ENCODE measurements at places on chromosomes 5 and 9.

DNA sequence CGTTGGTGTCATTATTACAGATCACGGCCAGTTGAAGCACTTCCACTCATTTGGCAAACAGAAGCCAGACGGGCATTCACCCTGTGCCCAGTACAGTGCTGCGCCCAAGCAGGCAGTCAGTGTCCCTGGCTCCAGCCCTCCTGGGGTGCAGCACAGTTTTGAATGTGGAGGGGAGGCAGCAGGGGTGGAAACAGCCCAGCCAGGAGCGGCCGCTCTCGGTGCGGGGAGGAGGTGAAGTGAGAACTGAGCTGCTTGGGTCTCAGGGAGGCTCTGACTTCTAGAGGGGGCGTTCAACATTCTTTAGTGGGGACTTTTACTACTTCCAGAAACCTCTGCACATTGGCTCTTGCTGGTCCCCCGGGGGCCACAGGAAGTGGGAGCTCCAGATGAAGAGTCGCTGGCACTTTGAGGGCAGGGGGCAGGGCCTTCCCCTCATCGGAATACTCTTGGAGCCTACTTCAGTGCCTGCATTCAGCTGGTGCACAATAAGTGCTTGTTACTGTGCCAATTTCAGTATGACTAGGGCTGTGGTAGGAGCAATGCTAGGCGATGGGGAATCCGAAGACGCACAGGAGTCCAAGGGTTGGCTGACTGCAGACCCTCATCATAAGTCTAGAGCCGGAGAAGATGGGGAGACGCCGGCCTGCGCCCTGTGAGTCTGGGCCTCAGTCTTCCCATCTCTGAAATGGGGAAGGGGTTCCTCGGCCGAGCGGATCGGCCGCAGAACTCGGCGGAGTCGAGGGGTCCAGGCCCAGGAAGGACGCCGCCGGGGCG, 492 bp upstream of the NEK6 start:
- no peak for DNase-seq

DNA sequence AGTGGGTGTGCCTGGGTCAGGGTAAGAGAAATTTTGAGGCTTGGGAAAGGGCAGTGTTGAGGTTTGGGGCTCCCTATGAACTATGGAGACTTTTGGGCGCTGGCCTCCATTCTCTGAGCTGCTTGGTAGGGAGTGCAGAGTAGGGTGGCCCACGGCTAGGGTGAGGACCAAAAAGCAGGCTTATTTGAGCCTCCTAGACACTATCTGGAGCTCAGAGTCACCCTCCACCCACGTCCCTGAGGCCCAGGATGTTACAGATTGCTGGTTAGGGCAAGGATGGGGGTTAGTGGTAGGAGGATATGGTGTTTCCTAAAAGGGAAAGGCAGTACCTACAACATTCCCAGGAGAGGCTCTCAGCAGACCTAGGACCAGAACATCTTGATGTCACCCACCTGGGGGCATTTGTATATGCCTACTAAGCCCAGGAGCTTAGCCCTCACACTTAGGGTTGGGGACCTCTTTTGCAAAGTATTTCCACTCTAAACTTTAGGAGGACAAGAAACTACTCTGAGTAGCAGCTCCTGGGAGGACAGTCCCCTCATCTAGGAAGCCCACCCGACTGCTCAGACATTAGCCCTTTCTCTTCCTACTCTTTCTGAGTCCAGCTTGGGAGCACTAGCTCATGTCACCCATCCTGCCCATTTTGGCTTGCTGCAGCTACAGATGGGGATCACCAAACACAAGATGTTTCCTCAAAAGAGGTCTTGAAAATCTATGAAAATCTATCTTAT, 2.3 kb downstream of the SHROOM1 start:
- no peak for DNase-seq

DNA sequence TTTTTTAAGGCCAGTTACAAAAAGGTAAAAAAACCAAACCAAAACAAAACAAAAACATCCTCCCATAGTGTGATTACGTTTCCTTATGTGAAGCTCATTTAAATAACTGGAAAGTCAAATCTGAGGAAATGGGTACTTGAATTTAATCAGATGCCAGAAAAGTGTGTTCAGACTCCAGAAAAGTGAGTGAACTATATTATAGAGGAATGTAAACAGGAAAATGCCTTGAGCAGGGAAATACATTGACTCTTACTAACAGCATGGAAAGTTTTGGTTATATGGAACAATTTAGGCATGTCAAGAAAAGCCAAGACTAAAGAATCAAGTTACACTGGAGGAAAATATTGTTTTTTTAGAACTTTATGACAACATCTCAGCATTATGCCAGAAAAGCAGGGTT, 37.8 kb upstream of the RNF20 start:
- DNase-seq: no peak

DNA sequence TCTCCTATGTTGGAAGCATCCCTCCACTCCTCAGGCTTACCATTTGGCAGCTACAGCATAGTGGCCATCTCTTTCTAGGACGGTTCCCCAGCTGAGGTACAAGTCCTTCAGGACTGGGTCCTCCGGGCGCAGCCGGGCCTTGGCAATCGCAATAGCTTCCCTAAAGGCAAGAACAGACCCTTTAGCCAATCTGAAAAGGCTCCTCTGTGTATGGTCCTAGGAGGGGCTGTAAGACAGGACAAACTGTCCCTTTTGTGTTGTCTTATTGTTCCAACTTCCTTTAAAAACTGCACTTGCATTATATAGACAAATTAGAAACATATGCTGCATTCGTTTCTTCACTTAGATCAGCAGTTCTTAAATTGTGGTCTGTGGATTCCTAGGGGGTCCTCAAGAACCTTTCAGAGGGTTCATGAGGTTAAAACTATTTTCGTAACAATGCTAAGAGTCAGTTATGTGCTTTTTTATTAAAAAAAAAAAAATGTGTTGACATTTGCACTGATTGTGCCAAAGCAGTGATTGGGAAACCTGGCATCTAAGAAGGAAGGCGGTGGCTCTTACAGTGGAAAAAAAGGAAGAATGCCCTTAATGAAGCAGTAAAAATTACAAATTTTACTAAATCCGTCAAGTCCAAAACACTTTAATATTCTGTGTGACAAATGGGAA, 38.7 kb downstream of the GEMIN5 start:
- no peak for DNase-seq

GRCh38 chr9:95820074-95820473, 55.4 kb upstream of the ERCC6L2 start:
- DNase-seq: no peak
